Hematopoietic multipotent progenitor cell treated with erythropoietin and hydrocortisone succinate and interleukin-3 and kit ligand, for 15 days (in vitro differentiated cells): ENCODE measurements at places on chromosomes 2 and 18.
A peak's percentile ranks its signal among the peaks of the same experiment; 100 is the strongest.

GRCh38 chr2:159614534-159615366, 1.6 kb downstream of the BAZ2B start:
- peak; percentile 50 for DNase-seq

DNA sequence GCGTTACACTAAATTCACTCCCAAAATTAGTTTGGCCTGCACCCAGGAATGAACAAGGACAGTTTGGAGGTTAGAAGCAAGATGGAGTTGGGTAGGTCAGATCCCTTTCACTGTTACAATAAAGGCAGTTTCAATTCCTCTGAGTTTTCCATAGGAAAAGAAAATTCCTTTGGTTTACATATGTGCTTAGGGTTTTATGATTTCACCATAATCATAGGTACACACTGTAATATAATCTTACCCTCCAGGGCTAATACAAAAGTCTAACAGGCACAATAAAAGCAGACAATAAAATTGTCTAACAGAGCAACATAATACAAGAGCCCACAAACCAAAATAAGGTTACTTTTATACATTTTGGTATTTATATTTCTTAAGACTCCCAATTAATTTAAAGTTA, 391.5 kb upstream of the KCNJ3 start:
- DNase-seq: no peak

- peak; percentile 35 for DNase-seq
Measured at GRCh38 chr2:151410485-151410834, 758 bp downstream of the RIF1 start.

DNA sequence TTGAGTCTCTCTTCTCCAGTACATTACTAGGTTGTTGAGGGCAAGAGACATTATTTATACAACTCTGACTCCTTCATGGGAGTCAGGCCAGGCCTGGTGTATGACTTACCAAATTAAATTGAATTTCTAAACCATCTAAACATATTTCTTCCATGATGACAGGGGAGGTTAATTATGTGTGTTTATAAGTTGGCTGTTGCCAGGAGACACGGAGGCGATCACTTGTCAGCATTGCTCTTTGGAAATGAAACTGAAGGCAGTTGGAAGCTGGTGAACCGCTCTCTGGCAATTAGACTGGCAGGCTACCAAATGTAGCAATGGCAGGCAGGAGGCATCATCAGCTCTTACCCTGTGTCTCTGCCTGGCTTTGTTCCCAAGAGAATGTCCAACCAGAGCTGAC, 241.4 kb downstream of the KCNS3 start:
- DNase-seq: no peak

DNA sequence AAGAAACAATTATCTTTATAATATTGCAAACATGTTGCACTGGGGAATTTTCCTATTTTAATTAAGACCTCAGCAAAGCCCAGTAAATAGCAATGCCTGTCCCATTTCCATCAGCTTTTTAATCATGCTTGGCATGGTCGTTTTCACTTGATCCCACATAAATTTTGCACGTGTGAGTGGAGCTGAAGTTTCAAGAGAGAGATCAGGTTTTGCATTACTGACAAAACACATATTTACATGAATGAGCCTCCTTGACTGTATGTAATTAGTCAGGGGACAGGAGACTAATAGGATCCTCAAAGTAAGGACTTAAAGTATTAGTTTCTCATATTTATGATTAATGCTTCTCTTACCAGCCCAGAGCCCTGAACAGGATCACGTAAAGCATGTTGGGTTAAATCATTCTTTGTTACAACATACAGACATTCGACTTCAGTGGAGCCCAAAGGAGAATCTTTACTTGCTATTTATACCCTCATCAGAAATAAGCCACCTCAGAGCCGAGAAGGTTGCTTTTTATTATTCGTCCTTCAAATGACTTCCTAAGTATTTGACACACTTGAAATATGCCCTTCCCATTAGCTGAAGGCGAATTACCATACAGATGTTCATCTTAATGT, 711.3 kb downstream of the GALR1 start:
- DNase-seq: no peak

GRCh38 chr2:189222468-189223105, 43.0 kb upstream of the COL5A2 start:
- no peak for DNase-seq

- DNase-seq: no peak
Measured at GRCh38 chr2:168343586-168343985, 96.2 kb upstream of the STK39 start.
